ENCODE measurements at places on chromosomes 6 and 20.

DNA sequence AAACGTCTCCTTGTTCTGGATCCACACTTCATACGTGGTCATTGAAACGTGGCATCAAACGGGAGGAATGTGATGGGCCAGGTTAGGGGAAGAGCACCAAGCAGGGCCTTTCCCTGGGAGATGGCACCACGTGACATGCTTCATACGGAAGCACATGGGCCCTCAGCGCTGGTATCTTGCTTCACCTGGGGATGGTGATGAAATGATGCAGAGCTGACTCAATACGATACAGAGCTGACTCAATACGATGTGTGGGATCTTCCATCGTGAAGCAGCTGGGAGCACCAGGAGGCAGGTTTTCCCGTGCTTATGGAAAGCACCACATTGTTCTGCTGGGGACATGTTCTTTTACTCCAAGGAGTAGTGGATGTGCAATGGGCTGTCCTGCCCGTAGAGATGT lies 22.5 kb upstream of the TAGAP start:
- no peak for DNase-seq

- no peak for DNase-seq
These were observed 98.7 kb downstream of the SLC16A10 start for GRCh38 chr6:111185954-111186353.

GRCh38 chr6:50780382-50780781 lies 38.3 kb upstream of the TFAP2B start:
- DNase-seq, result no peak

DNA sequence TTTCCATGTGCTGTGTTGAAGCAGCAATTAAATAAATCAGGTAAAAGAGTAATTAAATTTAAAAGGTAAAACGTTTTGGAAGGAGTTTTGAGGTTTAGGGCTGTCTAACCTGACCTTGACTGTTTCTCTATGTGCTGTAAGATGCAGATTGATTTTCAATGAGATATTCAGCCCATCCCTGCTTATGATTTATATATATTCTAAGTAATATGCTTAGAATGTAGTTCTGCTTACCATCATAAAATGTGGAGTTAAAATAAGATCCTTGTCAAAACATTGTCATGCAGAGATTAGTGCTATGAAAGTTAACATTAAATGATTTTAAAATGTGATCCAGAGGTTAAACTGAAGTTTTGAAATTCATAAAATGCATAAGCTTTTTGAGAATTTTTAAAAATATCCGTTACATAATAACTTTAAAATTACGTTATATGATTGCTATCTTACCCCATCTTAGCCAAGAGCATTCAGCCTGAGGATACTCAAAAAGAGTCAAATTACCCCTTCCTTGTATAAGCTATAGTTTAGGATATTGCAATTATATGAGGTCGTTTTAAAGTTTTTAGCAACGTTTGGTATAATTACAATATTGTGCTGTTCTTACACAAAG lies 122.5 kb downstream of the MTHFD1L start:
- DNase-seq, result no peak
